ENCODE measurements at places on chromosomes 5 and 9.

- DNase-seq: no peak
These were observed 60.8 kb upstream of the RNU6ATAC start for GRCh38 chr9:134225186-134225585.

DNA sequence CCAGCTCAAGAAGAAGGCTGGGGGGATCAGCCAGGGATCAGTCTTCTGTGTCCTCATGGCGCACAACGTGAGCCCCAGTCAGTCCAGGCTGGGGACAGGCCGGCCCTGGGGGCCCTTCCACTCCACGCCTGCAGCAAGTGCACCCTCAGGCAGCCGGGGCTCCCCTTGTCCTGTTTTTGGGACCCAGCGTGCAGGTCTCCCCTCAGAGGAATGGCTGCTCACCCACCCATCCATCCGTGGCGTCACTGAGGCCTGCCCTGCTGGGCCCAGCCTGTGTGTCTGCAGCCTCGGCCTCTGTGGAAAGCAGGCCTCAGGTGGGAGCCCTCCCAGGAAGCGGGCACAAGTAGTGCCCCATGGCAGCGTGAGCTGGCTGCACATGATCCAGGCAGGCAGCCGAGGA is 52.6 kb upstream of the FCN2 start:
- DNase-seq: no peak

- DNase-seq: no peak
These were observed 12.5 kb downstream of the ERMP1 start for GRCh38 chr9:5820425-5820824.

DNA sequence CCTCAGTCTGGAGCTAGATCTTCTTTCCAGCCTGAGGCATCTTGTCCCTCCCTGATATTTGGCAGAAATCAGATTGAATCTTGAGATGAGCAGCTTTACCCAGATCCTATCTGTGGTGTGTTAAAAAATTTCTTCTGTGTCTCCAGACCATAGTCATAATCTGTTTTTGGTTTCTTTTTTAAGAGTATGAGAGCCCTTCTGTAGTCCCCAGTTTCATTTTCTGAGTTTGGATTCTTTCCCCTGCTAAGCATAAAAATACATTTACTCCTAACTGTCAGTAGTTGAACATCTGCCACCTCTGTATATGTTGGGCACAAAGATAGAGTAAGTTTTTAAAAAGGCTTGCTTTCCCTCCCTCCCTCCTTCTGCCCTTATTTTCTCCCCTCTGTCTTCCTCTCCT is 137.7 kb downstream of the CNTLN start:
- no peak for DNase-seq

DNA sequence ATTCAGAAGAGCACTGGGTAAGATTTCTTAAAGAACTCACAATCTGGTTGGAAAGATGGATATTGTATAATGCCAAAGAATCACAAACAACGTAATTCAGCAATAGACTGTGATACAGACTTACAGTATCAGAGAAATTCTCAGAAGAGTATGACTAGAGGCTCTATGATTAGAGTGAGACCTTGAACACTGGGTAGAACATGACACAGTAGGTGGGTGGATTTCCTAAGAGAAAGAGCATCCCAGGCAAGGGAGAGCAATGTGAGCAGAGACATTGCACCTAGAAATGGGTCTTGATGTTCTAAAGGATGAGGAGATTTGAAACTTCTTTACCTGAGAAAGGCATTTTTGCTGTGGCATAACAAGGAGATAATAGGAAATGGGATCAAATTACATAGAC is 27.3 kb upstream of the CAST start:
- no peak for DNase-seq

- DNase-seq: no peak
These were observed 546.1 kb downstream of the ZNF608 start for GRCh38 chr5:124200381-124200780.

DNA sequence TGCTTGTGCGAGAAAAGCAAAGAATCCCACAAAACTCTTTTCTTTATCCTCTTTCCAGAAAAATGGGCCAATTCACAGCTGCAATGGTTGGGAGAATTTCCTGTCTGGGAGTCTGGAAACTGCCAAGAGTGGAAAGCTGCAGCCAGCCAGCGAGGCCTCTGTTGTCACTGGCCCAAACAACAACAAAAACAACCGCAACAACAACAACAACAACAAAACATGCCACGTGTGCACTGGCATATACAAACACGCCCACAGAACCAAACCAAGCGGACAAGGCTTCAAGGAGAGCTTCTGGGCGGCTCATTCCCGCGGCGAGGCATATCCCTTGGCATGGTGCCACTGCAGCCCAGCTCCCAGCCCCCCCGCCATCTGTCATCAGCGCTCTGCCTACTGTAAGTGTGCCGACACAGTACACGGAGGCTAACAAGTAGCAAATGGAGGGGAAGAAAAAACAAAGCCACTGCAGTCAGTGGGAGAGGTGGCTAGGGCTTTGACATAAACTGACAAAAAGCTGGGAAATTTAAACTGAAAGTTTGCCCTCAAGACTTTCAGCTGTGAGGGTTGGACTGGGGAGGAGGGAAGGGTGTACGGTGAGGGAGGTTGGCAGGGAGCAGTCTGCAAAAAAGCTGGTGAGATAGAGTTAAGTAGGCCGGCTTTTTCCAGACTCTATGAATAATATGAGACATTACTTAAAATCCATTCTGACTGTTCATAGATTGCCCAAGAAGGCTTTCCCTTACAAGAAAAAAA is 165.0 kb upstream of the ZNF462 start:
- DNase-seq: no peak

DNA sequence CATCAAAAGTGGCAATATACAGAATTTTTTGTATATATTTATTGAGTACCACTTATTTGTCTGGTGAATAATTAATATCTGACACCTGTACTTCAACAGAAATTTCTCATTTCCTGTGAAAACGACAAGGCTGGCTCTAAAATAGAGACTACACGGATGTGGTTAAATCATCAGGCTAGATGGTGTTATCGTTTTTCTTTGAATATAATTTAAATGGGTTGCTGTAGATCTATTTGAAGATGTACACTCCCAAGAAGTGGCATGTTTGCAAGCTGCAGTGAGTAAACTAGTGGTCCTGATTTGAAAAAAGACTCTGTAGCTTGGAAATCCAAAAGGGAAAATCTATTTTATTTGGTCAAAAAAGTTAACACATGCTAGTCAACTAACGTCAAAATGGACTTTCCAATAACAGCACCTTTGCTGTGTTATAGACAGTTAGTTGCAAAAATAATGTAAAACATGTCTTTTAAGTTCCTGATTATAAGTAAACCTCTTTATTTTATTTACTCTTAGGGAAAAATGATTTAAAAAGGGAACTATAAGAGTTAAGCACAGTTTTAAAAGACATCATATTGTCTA is 13.8 kb downstream of the ST8SIA4 start:
- peak; percentile 54 for DNase-seq

- no peak for DNase-seq
These were observed 1.5 kb downstream of the ASS1 start for GRCh38 chr9:130446101-130446861.

DNA sequence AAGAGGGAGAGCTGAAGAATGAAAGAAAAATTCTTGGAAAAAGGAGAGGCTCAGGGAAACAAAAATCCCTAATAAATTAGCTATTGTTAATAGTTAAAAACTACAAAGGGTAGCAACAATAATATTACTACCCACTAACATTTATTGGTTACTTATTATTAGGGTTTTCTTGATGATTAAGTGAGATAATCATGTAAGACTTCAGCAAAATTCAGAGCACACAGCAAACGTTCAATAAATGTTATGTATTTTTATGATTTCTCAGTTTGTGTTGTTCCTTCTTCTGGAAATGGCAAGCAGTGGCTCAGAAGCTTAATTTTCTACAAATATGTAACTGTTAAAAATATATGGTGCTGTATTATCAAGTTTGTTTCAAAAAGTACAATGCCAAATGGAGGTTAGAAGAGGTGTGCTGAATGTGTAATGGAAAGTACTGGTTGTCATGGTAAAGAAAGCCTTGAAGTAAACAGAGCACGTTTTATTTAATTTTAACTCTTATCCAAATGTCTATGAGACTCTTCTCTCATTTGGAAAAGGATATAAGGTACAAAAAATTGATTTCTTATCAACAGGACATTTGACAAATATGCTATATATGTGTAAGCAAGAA is 226.0 kb upstream of the ATP10B start:
- no peak for DNase-seq

GRCh38 chr5:147485046-147485445 is 24.8 kb downstream of the DPYSL3 start:
- DNase-seq: no peak

DNA sequence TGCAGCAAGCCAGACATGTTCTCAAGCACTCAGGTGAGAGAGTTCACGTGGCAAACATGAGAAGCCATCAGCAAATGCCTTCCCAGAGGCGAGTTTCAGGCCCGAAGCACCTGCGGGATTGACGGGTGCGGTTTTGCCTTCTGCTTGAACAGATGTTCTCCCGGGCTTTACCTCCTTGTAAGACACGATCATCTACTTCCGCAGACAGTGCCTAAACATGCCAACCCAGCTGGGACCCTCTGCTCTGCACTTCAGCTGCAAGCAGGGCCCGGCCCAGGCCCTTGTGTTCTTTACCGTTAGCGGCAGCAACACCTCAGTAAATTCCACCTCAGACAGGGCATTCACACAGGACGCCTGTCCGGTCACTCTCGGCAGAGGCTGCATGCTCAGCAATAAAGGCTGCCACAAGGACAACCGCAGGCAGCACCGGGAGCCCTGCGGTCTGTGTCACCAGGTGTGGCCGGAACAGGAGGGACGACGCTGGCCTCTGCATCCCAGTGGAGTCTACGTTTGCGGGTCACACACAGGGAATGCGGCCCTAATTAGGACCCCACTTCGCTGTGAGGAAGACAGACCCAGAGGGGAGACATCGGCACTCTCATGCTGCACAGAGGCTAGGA is 139.6 kb downstream of the ROR2 start:
- DNase-seq: no peak

DNA sequence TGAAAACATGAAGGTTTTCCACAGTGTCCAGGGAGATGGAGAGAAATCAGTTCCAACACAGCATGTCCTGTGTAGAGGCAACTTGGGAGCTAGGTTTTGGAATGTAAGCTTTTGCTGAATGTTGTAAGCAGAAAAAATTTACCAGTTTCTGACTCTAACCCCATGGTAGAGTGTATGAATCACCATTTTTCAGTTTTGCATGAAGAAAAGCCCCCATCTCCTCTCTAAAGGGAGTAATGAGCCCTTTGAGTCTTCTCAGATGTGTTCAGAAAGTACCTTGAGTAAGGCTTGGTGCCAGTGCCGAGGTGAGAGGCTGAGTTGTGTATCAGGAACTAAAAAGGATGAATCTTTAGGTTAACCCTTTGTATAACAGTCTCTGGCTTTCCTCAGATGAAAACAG is 96.2 kb downstream of the ADRB2 start:
- no peak for DNase-seq

- no peak for DNase-seq
These were observed 963.0 kb upstream of the DMAC1 start for GRCh38 chr9:8762479-8763085.

DNA sequence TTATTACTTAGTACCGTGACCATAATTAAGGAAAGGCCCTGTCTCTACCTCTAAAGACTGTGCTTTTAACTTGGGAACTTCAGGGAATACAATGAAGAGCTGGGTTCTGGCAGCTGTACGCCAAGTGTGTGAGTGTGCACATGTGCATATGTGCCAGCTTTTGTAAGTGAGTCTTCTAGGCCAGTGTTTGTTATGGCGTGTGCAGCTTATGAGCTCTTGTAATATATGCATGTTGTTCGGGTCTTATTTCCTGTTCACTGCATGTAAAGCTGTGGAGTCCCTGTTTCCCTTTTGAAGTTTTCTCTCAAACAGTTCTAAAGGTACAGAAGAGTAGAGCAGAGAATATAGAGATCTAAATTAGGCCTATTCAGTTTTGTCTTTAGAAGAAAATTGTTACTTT is 30.5 kb downstream of the TGFBR1 start:
- no peak for DNase-seq

DNA sequence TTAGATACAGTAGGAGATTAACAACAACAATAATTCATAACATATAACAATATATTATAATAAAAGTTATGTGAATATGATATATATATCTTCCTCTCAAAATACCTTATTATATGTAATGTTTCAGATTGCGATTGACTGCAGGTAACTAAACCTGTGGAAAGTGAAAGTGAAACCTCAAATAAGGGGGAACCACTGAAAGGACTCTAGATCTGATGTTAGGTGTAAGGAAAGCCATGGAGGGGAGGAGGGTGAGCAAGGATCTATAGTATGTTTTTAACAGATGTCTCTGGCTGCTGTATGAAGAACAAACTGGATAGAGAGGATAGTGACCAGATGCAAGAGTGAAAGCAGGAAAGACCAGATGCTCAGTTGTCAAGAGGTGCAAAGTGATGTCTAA is 5.8 kb upstream of the FSTL4 start:
- no peak for DNase-seq

GRCh38 chr9:95447660-95448420 is 68.9 kb downstream of the PTCH1 start:
- no peak for DNase-seq

DNA sequence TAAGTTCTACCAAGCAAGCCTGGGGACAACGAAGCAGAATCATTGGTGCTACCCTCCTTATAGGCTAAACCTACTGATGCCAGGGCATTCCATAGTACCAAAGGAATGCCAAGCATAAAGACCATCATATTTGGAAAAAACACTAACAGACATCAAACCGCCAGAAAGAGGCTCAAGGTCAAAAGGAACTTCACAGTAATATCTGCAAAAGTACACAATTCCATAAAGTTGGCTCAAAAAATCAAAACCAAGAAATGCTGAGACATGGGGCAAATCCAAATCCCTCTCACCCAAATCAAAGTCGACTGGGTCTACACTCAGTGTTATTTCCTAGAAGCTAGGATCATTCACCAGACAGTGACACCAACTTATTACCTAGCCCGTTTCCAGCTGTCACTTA is 3.4 kb downstream of the VCP start:
- DNase-seq: no peak

- DNase-seq: no peak
These were observed 54.2 kb upstream of the SLC25A51 start for GRCh38 chr9:37958154-37958553.

- no peak for DNase-seq
These were observed 135.9 kb upstream of the CCDC152 start for GRCh38 chr5:42620579-42621216.

DNA sequence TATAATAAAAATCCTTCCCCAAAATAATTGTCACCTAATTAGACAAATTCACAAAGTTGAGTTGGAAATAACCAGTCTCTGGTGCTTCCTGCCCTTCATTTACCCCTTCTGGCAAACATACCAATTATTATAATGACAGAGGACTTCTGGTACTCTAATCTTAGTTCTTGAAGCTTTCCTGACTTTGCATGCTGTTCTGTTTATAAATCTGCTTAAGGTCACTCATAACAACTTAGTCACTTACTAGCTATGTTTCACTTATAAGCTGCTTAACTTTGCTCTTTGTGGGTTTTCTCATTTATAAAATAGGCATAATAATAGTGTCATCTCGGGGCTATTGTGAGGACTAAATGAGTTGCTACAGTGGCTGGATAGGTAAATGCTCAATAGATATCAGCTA is 446.5 kb downstream of the EFNA5 start:
- no peak for DNase-seq

DNA sequence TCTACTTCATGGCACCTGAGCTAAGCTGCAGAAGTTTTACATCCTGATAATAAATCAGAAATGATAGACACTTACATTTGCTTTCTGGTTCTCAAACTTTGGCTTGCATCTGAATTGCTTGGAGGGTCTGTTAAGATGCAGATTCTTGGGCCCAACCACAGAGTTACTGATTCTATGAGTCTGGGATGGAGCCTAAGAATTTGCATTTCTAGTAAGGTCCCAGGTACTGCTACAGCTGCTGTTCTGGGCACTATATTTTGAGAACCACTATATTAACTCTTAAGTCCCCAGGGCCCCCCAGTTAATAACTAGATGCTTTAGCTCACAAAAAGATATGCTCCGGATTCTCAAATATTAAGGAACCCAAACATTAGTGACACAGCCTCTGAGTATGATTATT is 69.8 kb upstream of the DAB2 start:
- no peak for DNase-seq

Measured in T-helper 2 cell (primary cell).